ENCODE measurements at places on chromosomes 3 and 15.

GRCh38 chr3:197590313-197590962 is 34.7 kb upstream of the BDH1 start:
- peak; percentile 49 for DNase-seq

GRCh38 chr15:87263871-87264270 is 992.7 kb downstream of the NTRK3 start:
- DNase-seq = no peak

DNA sequence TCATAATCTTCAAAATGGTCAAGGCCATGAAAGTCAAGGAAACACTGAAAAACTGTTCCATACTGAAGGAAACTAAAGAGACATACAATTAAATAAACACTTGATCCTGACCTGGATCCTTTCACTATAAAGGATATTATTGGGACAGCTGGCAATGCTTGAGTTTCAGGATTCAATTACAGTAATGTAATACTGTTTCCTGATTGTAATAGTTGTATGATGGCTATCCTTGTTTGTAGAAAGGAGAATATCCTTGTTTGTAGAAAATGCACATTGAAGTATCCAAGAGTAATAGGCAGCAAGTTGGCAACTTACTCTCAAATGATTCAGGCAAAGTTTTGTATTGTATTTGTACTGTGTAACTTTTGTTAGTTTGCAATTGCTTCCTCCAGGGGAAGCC is 4.6 kb downstream of the CIDEC start:
- DNase-seq = no peak

GRCh38 chr15:43463507-43463906 is 29.4 kb downstream of the TP53BP1 start:
- DNase-seq = no peak

GRCh38 chr15:58369261-58369701 is 62.5 kb upstream of the LIPC start:
- DNase-seq = no peak

- peak; percentile 63 for DNase-seq
Observed at GRCh38 chr15:40930430-40931299, 1.5 kb downstream of the DLL4 start.

- no peak for DNase-seq
Observed at GRCh38 chr15:66803749-66804148, 101.7 kb downstream of the SMAD6 start.

DNA sequence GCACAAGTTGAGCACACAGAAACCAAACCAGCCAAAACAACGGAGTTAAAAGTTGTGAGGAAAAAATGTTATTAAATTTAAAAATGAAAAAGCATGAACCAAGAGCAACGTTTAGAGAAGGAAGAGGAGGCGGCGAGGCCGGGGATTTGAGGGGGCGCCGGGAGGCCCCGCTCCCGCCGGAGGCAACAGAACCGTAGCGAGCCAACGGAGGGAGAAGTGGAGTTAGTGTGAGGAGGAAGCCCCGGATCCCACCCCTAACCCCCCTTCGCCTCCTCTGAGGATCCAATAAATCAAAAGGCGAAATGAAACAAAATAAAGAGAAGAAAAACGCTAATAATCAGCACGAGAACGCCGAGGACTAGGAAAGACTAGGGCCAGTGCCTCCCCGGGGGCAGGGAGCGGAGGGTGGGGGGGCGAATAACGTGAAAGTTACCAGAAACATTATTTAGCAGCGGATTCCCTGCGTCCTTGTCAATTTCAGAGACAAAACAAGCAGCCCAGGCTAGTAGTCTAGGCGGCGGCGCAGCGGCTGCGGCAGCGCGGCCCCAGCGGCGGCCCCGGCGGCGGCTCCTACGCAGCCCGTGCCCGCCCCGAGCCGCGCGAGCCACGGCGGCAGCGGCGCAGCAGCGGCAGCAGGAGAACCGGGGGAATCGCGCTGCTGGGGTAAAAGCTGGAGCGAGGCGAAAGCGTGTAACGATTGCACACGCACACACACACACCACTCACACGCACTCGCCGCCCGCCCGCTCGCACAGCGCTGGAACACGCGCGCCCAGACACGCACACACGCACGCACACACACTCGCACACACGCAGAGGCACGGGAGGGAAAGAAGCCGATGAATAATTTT is 1.7 kb downstream of the MEIS2 start:
- DNase-seq = peak; percentile 44

- no peak for DNase-seq
Observed at GRCh38 chr3:113304856-113305540, 93.6 kb downstream of the BOC start.

- DNase-seq = no peak
Observed at GRCh38 chr3:31565288-31565687, 32.6 kb downstream of the STT3B start.

GRCh38 chr3:135649361-135649760 is 316.2 kb upstream of the PPP2R3A start:
- DNase-seq = no peak

DNA sequence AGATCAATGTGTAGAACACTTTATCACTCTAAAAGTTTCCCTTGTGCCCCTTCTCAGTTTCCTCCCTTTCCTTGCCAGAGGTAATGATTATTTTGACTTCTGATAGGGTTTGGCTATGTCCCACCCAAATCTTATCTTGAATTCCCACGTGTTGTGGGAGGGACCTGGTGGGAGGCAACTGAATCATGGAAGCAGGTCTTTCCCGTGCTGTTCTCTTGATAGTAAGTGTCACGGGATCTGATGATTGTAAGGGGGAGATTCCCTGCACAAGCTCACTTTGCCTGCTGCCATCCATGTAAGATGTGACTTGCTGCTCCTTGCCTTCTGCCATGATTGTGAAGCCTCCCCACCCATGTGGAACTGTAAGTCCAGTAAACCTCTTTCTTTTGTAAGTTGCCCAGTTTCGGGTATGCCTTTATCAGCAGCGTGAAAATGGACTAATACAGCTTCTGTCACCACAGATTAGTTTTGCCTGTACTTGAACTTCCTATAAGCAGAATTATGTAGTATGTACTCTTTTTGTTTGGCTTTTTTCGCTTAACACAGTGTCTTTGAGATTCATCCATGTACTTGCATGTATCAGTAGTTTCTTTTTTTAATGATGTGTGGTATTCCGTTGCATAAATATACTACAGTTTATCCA is 7.2 kb downstream of the FEM1B start:
- DNase-seq = no peak

- no peak for DNase-seq
Observed at GRCh38 chr3:107250221-107250620, 127.0 kb upstream of the CCDC54 start.

DNA sequence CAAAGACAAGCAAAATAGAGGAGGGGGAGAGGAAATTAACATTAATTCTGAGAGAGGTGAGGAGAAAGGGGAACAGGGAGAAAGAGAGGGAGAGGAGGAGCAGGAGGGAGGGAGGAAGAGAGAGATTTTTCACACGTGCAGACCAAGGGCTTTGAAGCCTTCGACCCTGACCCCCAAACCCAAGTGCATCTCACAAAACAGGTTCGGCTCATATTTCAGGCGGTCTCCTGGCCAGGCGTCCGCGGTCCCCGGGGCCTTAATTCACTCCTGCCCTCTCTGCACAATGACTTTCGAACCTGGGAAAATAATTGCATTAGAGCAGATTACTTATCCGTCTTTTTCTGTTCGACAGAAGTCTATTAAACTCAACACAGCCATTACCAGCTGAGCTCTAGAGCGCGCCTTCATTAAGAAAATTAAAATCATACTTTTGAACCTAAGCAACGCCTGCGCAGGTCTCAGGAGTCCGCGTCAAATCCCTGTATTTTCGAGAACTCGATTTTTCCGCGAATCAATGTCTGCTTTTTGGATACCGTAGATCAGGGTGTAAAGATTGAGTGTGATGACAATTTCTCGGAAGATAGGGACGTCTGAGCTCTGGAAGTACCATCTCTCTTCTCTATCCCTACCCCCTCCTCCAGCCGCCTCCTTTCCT is 220.7 kb downstream of the MEIS2 start:
- no peak for DNase-seq

DNA sequence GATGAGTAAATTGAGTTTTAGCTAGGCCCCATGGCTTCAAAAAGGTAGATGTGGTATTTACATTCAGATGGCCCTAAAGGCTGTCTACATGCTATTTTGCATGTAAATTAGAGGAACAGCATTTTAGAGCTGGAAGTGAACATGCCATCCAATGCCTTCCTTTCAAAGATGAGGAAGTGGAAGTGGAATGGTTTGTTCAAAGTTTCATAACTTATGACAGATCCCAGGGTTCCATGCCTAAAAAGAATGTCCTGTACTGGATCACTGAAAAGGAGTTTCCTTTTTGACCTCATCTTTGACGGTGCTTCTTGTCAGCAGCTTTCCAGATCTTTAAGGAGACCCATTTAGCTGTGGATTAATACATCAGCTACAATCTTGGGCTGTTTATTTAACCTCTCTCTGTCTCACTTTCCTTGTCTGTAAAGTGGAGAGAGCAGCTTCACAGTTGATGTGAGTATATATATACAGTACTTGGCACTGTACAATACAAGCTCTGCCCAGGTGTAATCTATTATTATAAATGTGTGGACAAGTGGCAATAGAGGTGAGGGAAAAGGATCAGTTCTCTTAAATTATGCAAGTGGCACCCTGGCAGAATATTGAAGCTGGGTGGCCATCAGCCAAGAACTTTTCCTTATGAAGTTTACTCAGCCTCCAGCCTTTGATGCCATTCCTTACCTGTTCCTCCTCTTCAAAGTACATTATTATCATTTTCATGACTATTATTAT is 68.7 kb upstream of the GOLGA8B start:
- DNase-seq = no peak

GRCh38 chr3:13796701-13797460 is 83.0 kb downstream of the WNT7A start:
- no peak for DNase-seq

- DNase-seq = no peak
Observed at GRCh38 chr3:196238612-196239560, 22.6 kb downstream of the SLC51A start.

DNA sequence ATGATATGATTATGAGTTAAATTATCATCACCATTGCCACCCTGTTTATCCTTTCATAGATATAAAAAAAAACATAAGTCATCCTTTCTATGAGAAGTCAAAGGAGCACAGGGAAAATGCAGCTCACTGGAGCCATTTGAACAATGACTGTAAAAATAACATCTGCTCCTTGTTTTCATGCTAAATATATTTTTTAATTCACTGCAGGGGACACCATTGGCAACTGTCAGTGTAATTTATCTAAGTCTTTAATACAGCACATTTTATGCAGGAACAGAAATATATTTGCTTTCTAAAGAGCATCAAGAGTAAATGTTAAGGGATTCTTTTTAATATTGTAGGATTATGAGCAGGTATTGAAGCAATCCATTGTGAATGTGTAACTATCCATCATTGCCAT is 371.3 kb downstream of the ZBBX start:
- DNase-seq = no peak

DNA sequence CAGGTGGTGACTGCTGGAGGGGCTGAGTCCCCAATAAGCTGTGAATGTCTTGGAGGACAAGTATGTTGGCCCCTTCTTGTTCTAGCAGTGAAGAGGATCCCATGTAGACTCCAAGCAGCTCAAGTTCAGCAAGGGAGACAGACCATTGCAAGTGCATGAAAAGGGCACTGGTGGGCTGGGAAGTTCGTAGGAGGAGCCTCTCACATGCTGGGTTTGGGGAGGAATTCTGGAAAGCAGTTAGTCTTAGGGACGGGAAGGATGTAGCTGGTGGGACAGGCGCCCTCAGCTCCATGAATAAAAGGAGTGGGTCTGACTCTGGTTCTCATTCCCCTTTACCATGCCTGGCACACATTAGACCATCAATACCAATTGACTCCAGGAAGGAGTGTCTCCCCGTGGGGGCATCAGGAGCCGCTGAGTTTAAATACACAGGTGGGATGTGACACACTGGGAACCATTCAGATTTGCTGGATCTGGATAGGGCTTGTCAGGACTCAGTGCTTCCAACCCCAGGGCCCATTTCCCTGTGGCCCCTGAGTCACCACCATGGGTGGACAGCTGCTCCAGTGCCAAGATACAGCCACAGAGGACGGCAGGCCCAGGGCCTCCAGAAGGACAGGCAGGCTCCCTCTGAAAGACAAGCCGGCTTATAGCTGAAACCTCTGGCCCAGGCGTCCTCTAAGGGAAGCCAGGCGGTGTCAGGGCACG is 552 bp upstream of the XYLB start:
- no peak for DNase-seq

- DNase-seq = no peak
Observed at GRCh38 chr15:95884276-95884675, 446.2 kb upstream of the NR2F2 start.

GRCh38 chr15:101675015-101675414 is 22.8 kb upstream of the TM2D3 start:
- no peak for DNase-seq

GRCh38 chr3:15522016-15522415 is 510 bp upstream of the COLQ start:
- DNase-seq = no peak

GRCh38 chr3:14725564-14726440 is 50.9 kb downstream of the C3orf20 start:
- no peak for DNase-seq

DNA sequence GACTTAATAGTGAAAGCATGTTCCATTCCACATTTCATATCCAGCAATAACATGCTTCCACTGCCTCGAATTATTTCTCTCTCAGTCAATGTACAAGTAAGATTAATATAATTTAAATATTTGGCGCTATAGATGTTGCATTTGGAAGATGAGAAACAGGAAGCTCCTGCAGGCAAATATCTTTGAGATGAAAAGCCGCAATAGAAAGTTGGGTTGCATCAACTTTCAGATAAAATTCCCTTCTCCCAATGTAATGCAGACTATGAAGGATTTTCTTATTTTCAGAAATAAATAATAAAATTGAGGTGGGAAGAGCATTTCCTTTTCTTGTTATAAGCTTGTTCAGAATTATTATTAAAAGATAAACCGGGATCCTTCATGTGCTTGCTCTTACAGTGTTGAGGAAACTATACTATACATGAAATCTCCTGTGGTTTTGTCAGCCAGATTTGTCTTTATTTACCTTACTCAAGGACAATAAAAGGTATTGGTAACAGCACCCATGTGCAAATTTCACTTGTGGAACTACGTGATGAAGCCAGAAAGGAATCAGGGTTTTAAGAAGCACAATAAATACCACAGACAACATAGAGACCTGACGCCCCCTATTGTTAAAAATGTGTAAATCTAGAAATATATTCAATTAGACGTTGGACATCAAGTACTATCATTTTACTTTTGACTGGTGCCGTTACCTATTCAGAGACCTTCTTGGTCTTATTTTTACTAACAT is 307.0 kb downstream of the ARPP21 start:
- no peak for DNase-seq

DNA sequence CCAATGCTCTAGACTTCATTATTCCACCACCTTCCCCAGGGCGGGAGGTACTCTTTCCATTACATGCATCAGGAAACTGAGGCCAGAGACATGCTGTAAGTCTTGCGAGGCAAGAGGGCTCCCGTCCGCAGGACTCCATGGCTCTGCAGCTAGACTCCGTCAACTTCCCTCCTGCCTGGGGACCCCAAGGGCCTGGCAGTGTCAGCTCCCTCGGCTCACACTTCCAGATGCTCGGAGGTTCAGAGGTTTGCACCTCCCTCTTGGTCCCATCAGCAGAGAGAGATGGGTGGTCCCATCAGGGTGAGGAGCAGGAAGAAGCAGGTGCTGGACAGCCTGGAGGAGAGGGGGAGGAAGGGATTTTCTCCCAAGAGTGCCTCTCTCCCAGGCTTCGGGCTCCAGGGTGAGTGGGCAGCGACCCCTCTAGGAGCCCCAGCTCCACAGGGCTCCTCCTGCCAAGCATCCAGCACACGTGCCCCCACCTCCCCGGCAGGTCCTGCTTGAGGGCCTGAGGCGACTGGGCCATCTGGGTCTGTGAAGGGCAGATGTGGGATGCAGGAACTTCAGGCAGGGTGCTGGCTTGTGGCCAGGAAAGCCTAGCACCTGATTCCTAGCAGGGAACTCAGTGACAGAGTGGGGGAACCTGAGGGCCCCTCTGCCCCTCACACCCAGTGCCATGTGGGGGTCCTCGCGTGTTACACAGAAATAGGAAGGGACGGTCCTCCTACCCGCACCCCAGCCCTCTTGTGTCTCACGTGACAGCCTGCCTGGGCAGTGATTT is 9.3 kb downstream of the PAK6 start:
- no peak for DNase-seq

Measured in cerebellar cortex (tissue), 1 donor.